ENCODE measurements at places on chromosomes 2 and 18.
A peak's percentile ranks its signal among the peaks of the same experiment; 100 is the strongest.

DNA sequence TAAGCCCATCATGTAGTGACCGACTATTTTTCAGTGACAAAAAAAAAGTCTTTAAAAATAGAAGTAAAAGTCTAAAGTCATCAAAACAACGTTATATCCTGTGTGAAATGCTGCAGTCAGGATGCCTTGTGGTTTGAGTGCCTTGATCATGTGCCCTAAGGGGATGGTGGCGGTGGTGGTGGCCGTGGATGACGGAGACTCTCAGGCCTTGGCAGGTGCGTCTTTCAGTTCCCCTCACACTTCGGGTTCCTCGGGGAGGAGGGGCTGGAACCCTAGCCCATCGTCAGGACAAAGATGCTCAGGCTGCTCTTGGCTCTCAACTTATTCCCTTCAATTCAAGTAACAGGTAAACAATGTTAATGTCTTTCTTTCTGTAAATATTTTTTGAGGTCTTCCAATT lies at the start of gene CD28:
CD28 (plus strand) TSS at position 237 of the 400 bp plus-strand sequence; CDS start at position 295, 58 bp downstream.
- DNase-seq = no peak

GRCh38 chr18:67310826-67311225 lies 205.7 kb downstream of the DSEL start:
- DNase-seq = no peak

DNA sequence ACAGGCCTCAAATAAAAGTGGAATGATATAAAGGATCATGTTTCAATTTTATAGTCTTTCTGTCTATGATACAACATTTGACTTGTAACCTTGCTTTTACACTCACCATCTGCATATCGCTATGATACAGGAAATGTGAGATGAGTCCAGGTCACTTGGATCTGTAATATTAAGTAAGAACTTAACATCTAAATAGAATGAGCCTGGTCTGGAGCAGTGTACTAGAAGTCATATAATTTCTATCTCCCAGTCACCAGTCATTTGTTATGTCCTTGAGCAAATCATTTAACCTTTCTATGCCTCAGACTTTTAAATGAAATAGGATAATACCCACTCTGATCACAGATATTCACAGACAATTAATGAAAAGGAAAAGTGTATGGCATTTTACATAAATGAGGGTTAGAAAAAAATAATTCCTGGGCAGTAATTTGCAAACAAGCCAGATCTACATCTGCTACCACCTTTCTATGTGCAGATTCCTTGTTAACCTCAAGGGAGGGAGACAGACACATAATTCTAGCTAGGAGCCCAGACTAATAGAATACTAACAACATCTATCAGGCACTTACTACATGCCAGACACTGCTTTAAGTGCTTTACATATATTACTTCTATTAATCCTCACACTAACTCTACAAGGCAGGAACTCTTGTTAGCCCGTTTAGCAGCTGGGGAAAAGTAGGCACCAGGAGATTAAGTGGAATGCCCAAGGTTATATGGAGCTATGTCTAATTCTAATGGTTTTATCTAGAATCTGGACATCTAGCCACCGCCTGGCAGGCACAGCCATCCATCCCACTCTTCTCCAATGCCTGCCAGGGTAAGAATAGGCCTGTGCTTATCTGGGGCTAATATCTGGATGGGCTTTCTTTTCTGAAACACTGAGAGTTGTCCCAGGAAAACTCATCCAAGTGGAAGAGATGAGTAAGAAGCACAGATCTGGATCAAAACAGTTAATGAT lies 313.6 kb upstream of the CDH20 start:
- DNase-seq = no peak

DNA sequence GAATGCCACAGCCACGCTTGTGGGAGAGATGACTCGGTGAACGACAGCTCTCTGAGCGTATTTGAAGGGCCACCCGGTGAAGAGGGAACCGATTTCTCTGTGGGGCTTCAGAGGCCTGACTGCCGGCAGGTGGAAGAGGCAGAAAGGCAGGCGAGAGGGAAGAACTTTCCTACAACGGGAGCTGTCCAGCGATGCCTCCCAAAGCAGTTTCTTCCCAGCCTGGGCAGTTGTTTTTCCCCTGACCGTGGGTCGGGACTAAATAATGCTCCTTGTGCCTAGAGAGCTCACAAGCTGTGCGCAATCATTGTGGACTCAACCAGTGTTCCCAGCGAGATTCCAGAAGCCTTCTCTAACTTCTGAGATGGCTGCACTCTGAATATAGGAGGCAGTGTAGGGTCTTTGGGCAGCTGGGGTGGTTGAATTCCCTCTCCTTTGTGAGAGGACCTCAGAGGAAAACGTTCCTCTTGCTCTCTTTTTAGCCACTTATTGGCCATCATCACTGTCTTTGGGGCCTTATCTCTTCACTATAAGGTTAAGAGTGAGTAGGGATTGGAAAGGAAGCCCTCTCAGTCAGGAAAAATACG lies 710 bp downstream of the SEC11C start:
- DNase-seq = peak; percentile 61

GRCh38 chr2:43509886-43510285 lies 86.0 kb downstream of the THADA start:
- no peak for DNase-seq

GRCh38 chr2:65344689-65345088 lies 87.7 kb downstream of the SPRED2 start:
- DNase-seq = no peak

DNA sequence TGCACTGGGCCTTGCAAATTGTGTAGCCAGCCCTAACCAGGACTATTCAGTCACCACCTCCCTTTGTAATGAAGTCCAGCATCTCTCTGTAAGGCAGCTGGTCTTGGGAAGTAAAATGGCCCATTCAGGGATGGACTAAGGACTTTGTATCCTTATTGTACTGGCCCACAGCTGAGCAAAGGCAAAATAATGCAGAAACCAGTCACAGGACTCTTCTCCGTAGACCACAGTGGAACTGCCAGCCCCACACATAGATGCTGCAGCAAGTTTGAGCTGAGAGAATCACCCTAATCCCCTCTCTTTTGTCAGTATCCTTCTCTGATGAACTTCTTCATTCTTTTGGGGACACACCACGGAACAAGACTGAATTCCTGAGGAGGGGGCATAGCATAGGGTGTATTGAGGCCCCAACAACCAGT lies 73.6 kb upstream of the RTN4 start:
- DNase-seq = no peak

GRCh38 chr2:168700615-168701245 lies 101.7 kb upstream of the NOSTRIN start:
- DNase-seq = no peak

GRCh38 chr2:217076657-217077232 lies 216.9 kb upstream of the TNP1 start:
- DNase-seq = no peak

DNA sequence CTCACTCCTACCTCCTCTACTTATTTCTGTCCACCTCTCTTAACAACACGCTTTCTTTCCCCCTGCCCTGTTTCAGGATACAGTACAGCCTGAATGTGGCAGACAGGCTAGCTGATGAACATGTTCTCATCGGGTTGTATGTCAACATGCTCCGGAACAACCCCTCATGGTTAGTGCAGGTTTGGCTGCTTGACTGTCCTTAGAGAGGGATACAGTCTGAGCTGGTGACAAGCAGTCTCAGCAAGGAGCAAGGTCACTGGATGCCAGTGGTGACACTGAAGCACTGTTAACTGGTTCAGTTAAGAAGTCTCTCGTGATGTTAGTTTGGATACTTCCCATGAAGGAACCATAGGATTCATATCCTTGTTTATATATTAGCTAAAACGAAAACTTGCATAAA lies 128.6 kb downstream of the DTNA start:
- DNase-seq = peak; percentile 7

GRCh38 chr2:100625717-100626116 lies 62.9 kb downstream of the PDCL3 start:
- no peak for DNase-seq

GRCh38 chr2:234363647-234364294 lies 133.1 kb downstream of the ARL4C start:
- DNase-seq = no peak

GRCh38 chr18:21484851-21485636 lies 115.5 kb downstream of the ESCO1 start:
- DNase-seq = no peak

DNA sequence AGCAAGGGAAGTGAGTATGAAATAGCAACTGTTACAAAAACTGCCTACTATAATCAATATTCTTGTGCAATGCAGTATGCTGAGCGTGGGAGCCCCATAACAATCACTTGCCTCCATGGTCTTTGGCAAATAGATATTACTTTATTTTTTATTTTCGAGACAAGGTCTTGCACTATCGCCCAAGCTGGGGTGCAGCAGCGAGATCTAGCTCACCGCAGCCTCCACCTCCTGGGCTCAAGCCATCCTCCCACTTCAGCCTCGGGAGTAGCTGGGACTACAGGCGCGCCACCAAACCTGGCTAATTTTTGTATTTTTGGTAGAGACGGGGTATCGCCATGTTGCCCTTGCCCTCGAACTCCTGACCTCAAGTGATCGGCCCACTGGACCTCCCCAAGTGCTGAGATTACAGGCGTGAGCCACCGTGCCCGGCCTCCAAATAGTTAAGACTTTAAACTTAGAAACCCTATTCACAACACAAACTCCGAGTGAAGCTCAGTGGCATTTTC lies 1.2 kb upstream of the CCNT2 start:
- no peak for DNase-seq

GRCh38 chr2:131039908-131040660 lies 53.2 kb downstream of the FAM168B start:
- DNase-seq = peak; percentile 70

DNA sequence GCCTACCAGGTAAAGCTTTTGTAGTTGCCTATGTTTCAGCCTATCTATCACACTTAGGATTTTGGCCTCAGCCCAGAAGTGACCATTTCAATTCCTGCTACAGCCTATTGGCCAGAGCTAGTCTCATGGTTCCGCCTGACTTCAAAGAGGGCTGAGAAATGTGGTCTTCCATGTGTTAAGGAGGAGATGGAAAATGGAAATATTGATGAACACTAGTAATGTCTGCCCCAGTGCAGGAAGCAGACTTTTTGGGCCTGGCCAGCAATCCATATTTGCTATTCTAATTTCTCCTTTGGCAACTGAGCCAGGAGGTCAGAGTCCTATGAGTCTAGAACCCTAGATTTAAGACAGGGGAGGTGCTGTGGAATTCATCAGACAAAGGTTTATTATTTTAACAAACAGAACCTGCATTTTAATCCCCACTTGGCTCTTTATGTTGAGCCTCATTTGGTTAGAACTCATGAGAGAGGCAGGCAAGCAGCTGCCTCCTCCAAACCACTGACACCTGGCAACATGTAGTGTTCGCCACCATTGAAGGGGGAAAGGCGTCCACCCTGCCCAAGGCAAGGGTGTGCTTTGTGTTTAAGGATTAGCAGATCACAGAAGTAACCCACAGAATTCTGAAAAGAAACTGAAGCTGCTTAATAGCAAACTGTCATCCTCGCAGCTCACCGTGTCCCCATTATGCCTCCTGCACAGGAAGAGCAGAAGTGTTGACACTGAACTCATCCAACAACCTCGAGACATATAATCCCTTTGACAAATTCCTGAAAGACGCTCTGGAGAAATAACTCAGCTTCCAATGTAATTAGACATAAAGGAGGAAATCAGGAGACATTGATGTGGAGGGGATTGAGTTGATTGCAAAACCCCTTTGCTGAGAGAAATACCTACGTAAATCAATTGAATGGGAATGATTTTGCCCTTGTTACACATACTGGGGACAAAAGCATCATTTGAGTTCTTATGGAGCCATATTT lies 47.7 kb upstream of the SCG2 start:
- DNase-seq = no peak

DNA sequence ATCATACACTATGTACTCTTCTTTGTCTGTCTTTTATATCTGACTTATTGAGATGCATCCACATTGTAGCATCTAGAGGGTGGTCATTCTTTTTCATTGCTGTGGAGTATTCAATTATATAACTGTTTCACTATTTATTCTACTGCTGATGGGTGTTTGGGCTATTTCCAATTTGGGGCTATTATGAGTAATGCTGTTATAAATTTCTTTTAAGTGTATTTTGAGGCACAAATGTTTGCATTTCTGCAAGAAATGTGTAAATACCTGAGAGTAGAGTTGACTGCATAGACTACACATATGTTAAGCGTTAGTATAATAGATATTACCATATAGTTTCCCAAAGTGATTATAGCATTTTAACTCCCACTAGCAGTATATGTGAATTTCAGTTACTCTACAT lies 26.9 kb upstream of the PPP1R1C start:
- DNase-seq = no peak

GRCh38 chr2:146734042-146734820 lies 1110.6 kb upstream of the ACVR2A start:
- peak; percentile 51 for DNase-seq

- no peak for DNase-seq
These were observed 2.0 kb downstream of the IHH start for GRCh38 chr2:219058541-219059374.

GRCh38 chr18:63192126-63192884 lies 127.3 kb downstream of the BCL2 start:
- no peak for DNase-seq

GRCh38 chr18:37299471-37300304 lies 265.9 kb downstream of the CELF4 start:
- peak; percentile 96 for DNase-seq

DNA sequence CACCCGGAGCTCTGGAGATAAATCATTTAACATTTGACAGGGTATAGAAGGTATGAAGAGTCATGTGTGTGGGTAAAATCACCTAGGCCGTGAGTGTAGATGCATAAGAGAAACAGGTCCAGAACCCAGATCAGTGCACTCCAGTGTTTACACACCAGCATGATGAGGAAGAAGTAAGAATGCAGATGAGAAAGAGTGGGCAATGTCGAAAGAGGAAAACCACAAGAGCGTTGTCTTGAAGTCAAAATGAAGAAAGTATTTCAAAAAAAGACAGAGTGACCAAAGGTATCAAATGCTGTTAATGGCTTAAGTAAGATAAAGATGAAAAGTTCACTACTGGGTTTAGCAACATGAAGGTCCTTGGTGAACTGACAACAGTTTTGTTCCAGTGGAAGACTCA lies 32.0 kb upstream of the PLB1 start:
- no peak for DNase-seq

- no peak for DNase-seq
These were observed 119.1 kb downstream of the NEDD4L start for GRCh38 chr18:58163004-58163590.

GRCh38 chr2:16429002-16429401 lies 236.6 kb downstream of the CYRIA start:
- DNase-seq = no peak

DNA sequence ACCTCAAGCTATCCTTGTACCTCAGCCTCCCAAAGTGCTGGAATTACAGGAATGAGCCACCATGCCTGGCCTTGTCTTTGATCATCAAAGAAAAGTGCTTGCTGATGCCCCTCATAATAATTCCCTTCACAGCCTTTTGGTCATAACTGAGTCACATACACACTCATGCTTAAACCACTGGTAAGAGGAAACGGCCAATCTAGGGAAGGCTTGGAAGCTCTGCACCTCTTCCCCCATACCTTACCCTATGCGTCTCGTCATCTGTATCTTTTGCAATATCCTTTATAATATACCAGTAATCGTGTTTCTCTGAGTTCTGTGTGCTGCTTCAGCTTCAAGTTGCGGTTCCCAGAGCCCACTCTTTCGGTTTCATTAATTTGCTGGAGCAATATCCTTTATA lies 4.8 kb upstream of the RNF138 start:
- peak; percentile 7 for DNase-seq

- peak; percentile 41 for DNase-seq
These were observed 76.5 kb downstream of the CYBRD1 start for GRCh38 chr2:171598713-171599319.
